Lower lobe of right lung (tissue), 2 donors: ENCODE measurements at places on chromosomes 11 and 22. TPM values are rescaled to one million over a fixed set of nuclear protein-coding genes. Genes with fewer than 3 reads are reported as not detected.

DNA sequence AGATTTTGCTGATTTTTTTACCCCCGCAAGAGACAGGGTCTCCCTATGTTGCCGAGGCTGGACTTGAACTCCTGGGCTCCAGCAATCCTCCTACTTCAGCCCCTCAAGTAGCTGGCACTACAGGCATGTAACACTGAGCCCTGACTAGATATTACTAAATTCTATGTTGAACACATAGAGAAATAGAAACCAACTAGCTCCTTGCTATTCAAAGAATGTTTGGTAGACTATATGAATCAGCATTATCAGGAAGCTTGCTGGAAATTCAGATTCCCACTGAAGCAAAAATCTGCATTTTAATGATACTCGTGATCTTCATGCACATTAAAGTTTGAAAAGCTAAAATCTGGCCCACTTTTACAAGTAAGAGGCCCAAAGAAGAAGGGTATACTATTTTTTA lies 11.9 kb downstream of the TMEM41B start:
- no peak for DNase-seq

DNA sequence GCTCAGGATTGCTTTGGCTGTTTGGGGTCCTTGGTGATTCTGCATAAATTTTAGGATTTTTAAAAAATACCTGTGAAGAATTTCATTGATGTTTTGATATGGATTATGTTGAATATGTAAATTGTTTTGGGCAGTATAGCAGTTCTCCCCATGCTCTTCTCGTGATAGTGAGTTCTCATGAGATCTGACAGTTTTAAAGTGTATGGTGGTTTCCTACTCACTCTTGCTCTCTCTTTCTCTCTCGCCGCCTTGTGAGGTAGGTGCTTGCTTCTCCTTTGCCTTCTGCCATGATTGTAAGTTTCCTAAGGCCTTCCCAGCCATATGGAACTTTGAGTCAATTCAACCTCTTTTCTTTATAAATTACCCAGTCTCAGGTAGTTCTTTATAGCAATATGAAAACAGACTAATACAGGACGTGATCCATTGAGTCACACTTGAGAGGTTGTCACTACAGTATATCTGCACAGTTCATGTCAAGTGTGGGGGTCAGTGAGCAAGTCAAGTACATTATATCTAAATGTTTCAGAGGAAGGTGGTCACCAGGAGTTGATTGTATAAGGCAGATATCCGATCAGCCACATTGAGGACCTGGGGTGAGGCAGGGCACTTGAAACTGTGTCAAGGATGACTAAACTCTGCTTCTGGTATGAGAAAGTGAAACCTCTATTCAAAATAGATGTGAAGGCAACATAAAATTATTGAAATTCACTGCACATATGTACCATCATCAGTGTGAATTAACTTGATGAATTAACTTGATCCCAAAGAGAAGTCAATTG lies 70.7 kb upstream of the CCDC179 start:
- DNase-seq, result no peak

DNA sequence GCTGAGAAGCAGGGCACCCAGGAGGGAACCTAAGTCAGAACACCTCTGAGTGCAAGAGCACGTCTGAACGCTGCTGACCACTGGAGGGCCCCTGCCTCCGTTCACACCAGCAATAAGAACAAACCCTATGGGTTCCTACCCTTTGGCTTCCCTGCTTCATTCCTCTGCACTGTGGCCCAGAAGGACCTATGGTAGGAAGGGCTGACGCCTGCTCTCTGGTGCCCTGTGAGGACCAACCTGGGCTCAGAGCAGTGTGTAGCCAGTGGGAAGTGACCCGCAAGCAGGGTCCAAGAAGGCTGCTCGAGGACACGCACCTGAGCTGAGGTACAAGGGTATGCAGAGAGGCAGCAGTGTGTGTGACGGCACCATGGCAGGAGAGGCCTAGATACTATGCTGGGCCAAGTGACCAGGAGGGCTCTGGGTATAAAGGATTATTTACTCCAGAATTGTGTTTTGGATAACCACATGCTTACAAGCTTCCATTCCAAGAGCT lies 68.8 kb upstream of the CLTCL1 start:
- DNase-seq, result no peak

C11orf91 gene
- total RNA-seq, result not detected

DNA sequence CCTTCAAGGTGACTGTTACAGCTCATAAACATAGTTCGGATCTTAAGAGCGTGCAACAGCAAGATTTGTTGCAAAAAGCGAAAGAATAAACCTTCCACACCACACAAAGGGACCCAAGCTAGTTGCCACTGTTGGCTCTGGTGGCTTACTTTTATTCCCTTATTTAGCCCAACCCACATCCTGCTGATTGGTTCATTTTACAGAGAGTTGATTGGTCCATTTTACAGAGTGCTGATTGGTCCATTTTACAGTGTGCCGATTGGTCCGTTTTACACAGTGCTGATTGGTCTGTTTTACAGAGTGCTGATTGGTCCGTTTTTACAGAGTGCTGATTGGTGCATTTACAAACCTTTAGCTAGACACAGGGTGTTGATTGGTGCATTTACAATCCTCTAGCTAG lies 776.9 kb upstream of the CNTN5 start:
- DNase-seq, result no peak

UBQLNL gene
- 1.1 TPM for total RNA-seq

- no peak for DNase-seq
These were observed 1512.0 kb downstream of the BRD1 start for GRCh38 chr22:48315439-48316256.
